Osteoblast (primary cell): ENCODE measurements at places on chromosomes 16 and 17. TPM values are rescaled to one million over a fixed set of nuclear protein-coding genes. Genes with fewer than 3 reads are reported as not detected.

DNA sequence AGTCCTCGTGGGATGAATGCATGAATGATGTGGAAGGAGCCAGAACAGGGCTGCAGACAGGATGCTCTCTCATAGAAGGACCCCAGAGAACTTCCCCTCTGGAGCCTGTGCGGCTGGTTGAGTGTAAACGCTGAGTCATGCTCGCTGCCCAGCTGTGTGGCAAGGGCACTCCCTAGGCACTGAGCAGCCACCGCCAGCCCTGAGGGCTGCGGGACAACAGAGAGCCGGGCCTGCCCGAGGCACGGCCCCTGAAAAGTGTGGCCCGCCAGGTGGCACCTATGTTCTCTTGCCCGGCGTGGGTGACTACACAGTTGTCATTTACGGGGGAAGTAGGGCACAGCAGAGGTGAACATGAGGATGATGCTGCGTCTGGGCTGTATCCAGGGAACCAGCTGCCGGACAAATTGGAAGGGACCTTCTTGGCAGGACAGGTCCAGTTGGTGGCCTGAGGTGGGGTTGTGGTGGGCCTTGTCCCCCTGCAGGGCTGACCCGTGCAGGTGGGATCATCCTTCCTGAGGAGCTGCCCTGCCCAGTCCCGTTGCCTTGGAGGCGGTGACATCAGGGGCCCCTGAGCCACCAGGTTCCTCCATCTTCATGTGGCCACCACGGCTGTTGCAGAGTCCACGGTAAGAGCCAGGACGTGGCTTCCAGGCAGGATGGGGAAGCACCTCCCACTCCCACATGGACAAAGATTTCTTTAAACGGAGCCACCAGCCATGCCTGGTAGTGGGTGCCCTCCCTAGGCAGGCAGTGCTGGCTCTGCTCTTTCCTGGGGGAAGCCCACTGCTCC, 94.8 kb upstream of the CBX4 start:
- peak; percentile 94 for DNase-seq
- no peaks in the 10 kb centered on the region for H3K36me3 ChIP-seq
- no peak overlapping the region for H3K4me3 ChIP-seq
- peaks cover 8% of the 10 kb centered on the region for H3K4me1 ChIP-seq
- no peak overlapping the region for H3K27ac ChIP-seq

- H3K36me3 ChIP-seq, result no peaks in the 10 kb centered on the region
- H3K27ac ChIP-seq, result peak overlapping the region; percentile 86
- H3K27me3 ChIP-seq, result no peaks in the 10 kb centered on the region
Measured at GRCh38 chr16:65313936-65314626, 192.2 kb upstream of the CDH11 start.

DNA sequence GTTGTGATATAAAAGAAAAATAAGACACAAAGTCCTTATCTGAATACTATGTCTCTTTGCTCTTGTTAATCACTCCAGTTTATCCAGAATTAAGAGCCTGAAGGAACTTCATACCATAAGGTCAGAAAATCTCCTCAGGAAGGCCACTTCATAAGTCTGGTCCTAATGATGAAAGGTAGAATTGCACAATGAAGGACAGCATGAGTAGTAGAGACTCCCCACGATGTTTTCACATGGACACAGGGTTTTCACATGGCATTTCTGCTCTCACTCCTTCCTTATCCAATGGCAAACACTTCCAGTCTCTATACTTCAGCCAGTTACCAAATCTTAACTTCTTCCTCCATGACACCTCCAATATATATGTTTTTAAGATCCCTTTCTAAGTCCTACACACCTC, 10.2 kb upstream of the C17orf78 start:
- DNase-seq, result no peak
- H3K36me3 ChIP-seq, result no peaks in the 10 kb centered on the region
- no peak overlapping the region for H3K4me3 ChIP-seq

CTRB2 gene
- total RNA-seq, result not detected in 2 replicates

STAT5B gene
- total RNA-seq, result 22.8 and 23.6 TPM in 2 replicates
